Neural crest cell (in vitro differentiated cells): ENCODE measurements at places on chromosomes 6 and 20.

DNA sequence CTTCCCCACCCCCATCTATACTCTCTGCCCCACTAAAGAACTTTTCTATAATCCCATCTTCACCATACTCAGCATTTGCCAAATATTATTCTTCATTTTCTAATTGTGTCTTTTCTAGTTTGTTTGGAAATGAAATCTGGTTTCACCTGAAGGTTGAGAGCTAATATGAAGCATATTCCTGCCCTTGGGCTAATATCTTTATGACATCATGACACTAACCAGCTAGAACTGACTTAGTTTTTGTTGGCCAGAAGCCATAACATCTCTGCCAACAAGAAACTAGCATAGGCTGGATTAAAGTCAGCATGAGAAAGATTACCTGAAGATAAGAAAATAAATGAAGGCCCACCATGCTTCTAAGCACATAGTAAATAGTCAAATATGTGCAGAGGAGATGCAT lies 16.7 kb downstream of the UNC5CL start:
- peaks cover 11% of the 10 kb centered on the region for H3K4me1 ChIP-seq
- no peaks in the 10 kb centered on the region for H3K27me3 ChIP-seq
- no peak overlapping the region for H3K4me3 ChIP-seq
- H3K27ac ChIP-seq, result no peak overlapping the region
- no peak for DNase-seq

GRCh38 chr6:1526398-1527072 lies 83.2 kb upstream of the FOXC1 start:
- H3K4me3 ChIP-seq, result no peak overlapping the region
- peak overlapping the region; percentile 62 for H3K27ac ChIP-seq
- H3K27me3 ChIP-seq, result peaks cover 4% of the 10 kb centered on the region
- H3K4me1 ChIP-seq, result peaks cover 24% of the 10 kb centered on the region
- DNase-seq, result no peak
- no peaks in the 10 kb centered on the region for H3K36me3 ChIP-seq

- peaks cover 5% of the 10 kb centered on the region for H3K36me3 ChIP-seq
- H3K27ac ChIP-seq, result no peak overlapping the region
- no peak overlapping the region for H3K4me3 ChIP-seq
- no peaks in the 10 kb centered on the region for H3K27me3 ChIP-seq
- H3K4me1 ChIP-seq, result no peaks in the 10 kb centered on the region
- peak; percentile 28 for DNase-seq
These were observed 143.7 kb downstream of the RALGAPA2 start for GRCh38 chr20:20568604-20569205.

DNA sequence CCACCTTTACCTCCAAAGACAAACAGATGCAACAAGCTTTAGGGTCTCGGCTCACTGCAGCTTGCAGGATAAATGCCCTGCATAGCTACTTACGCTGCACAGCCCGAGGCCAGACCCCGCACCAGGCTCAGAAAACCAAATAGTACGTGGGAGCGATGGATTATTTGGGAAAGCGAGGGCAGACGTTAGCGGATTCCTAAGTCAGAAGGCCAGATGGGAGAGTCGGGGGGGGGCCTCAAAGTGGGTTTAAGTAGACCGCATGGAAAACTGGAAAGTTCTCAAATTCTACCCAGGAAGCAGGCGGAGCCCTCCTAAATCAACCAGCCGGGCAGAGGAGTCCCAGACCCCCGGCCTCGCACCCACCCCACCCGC lies 382 bp downstream of the SFT2D1 start:
- no peak for DNase-seq
- H3K4me3 ChIP-seq, result peak overlapping the region; percentile 95
- no peak overlapping the region for H3K27ac ChIP-seq
- H3K36me3 ChIP-seq, result no peaks in the 10 kb centered on the region
- H3K4me1 ChIP-seq, result peaks cover 16% of the 10 kb centered on the region

DNA sequence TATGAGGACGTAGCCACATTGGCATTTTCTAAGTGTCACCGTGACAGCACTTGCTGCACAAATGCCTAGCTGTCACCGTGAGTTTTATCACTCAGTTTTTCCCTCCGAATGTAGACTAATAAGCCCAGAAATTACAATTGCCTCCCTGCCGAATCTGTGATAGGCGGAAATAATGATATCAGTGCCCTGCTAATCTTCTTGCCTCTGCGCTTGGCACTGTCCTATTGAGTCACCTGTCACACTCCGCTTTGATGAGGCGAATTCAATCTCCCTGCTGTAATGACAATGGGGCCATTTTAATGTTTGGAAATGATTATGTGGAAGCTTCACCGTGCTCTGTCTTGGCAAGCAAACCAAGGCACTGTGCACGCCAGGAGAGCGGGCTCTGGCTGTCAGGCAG lies 112.8 kb downstream of the LINC00237 start:
- peaks cover 20% of the 10 kb centered on the region for H3K27me3 ChIP-seq
- H3K4me3 ChIP-seq, result no peak overlapping the region
- no peak for DNase-seq
- H3K36me3 ChIP-seq, result no peaks in the 10 kb centered on the region

GRCh38 chr20:21225215-21225947 lies 77.8 kb upstream of the XRN2 start:
- H3K4me1 ChIP-seq, result peaks cover 6% of the 10 kb centered on the region
- no peak overlapping the region for H3K27ac ChIP-seq
- H3K36me3 ChIP-seq, result no peaks in the 10 kb centered on the region
- no peak overlapping the region for H3K4me3 ChIP-seq

GRCh38 chr6:83891586-83891985 lies 32.1 kb downstream of the CYB5R4 start:
- H3K4me3 ChIP-seq, result no peak overlapping the region
- no peaks in the 10 kb centered on the region for H3K4me1 ChIP-seq
- no peaks in the 10 kb centered on the region for H3K36me3 ChIP-seq
- DNase-seq, result no peak
- no peak overlapping the region for H3K27ac ChIP-seq
- H3K27me3 ChIP-seq, result no peaks in the 10 kb centered on the region

DNA sequence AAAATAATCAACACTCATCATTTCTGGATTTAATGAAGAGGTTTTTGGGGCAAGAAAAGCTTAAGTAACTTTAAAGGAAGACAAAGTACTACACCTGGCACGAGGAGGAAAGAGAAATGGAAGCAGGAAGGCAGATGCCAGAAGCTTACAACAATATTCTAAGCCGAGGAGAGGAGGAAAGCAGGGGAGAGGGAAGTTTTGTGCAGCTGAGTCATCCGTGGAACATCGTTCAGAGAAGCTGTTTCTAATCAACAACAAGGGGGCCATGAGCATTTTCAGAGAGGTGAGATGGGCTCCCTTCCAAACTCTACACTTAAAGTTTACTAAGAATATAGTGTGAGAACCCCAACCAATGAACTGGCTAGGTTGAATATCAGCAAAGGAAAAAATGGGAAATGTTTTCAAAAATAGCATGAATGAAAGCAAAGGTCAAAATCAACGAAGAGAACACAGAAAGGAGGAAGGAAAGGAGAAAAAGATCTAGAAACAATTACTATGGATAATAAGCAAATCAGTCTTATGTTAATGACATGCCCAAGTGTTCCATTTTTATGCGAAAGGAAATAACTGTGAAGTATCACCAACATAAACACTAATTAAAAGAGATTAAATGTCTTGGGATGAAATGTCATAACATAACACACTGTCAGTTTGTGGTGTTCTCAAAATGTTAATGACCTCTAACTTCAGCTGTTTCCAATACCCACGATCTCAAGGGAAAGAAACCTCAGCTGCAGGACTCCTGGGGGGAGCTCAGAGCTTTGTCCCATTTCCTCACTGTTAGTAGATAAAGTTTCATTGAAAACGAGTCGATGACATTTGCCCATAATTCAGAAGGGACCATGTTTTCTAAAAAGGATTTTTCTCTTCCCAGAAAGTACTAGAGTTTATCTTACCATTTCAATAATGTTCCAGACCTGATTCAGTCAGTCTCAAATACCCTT lies 203.4 kb upstream of the STXBP5 start:
- peaks cover 8% of the 10 kb centered on the region for H3K4me1 ChIP-seq
- DNase-seq, result no peak
- no peak overlapping the region for H3K27ac ChIP-seq
- H3K36me3 ChIP-seq, result no peaks in the 10 kb centered on the region

- DNase-seq, result no peak
- no peaks in the 10 kb centered on the region for H3K36me3 ChIP-seq
- H3K4me3 ChIP-seq, result no peak overlapping the region
- H3K27ac ChIP-seq, result peak overlapping the region; percentile 57
- peaks cover 31% of the 10 kb centered on the region for H3K4me1 ChIP-seq
- H3K27me3 ChIP-seq, result no peaks in the 10 kb centered on the region
These were observed 19.0 kb downstream of the BMP7 start for GRCh38 chr20:57247292-57247965.

DNA sequence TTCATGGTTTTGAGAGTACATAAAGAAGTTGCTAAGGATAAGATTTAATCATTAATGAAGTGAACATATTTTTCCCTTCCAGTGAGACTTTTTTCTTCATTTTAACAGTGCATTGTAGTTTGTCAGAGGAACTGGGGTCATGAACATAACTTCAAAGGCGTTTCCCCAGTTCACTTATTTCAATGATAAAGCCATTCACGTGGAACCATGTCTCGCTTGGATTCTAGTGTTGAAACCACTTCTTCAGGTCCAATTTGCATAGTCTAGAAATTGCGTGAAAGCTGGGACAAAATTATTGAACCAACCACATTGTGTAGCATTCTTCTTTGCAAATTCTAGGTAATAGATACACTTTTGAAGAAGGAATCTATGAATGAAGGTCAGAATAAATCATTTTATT lies 197.0 kb downstream of the CLIC5 start:
- no peak overlapping the region for H3K4me3 ChIP-seq
- H3K27ac ChIP-seq, result no peak overlapping the region
- no peaks in the 10 kb centered on the region for H3K27me3 ChIP-seq
- H3K4me1 ChIP-seq, result no peaks in the 10 kb centered on the region

GRCh38 chr6:13116155-13116554 lies 212.2 kb downstream of the TBC1D7 start:
- H3K4me3 ChIP-seq, result no peak overlapping the region
- no peak overlapping the region for H3K27ac ChIP-seq
- no peaks in the 10 kb centered on the region for H3K4me1 ChIP-seq
- peaks cover 2% of the 10 kb centered on the region for H3K36me3 ChIP-seq

- no peaks in the 10 kb centered on the region for H3K36me3 ChIP-seq
- peak overlapping the region; percentile 2 for H3K27ac ChIP-seq
- H3K4me1 ChIP-seq, result peaks cover 4% of the 10 kb centered on the region
- no peak overlapping the region for H3K4me3 ChIP-seq
- no peak for DNase-seq
These were observed 256.6 kb downstream of the GMDS start for GRCh38 chr6:1988843-1989242.

DNA sequence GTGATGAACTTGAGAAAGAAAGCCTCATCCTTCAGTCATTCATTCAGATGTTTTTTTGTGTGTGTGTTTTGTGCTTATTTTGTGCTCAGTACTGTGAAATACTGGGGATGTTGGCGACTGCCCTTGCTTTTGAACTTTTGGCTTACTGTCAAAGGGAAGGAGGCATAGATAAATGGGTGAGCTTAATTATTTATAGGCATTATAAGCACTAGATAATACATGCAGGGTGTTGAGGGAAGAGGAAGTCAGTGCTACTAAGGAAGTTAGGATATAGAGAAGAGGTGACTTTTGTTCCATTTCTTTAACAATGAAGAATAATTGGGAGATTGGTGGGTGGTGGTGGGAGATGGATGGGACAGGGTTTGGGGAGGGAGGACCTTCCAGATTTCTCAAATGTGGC lies 23.6 kb downstream of the XRN2 start:
- no peak for DNase-seq
- H3K4me1 ChIP-seq, result peaks cover 30% of the 10 kb centered on the region
- H3K27me3 ChIP-seq, result no peaks in the 10 kb centered on the region
- H3K27ac ChIP-seq, result no peak overlapping the region
- no peak overlapping the region for H3K4me3 ChIP-seq

- H3K4me3 ChIP-seq, result no peak overlapping the region
- no peaks in the 10 kb centered on the region for H3K27me3 ChIP-seq
- DNase-seq, result no peak
- H3K36me3 ChIP-seq, result no peaks in the 10 kb centered on the region
These were observed 45.2 kb downstream of the CDC5L start for GRCh38 chr6:44432726-44433125.

GRCh38 chr6:139655783-139656705 lies 281.6 kb upstream of the CITED2 start:
- peaks cover 6% of the 10 kb centered on the region for H3K36me3 ChIP-seq
- H3K27me3 ChIP-seq, result no peaks in the 10 kb centered on the region
- peaks cover 40% of the 10 kb centered on the region for H3K4me1 ChIP-seq
- H3K4me3 ChIP-seq, result no peak overlapping the region
- DNase-seq, result no peak

DNA sequence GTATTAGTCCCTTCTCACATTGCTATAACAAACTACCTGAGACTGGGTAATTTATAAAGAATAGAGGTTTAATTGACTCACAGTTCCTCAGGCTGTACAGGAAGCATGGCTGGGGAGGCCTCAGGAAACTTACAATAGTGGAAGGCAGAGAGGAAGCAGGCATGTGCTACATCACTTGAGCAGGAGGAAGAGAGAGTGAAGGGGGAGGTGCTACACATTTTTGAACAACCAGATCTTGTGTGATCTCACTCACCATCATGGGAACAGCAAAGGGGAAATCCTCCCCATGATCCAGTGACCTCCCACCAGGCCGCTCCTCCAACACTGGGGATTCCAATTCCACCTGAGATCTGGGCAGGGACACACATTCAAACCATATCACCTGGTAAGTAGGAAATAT lies 630.6 kb downstream of the QKI start:
- no peak overlapping the region for H3K4me3 ChIP-seq
- no peak for DNase-seq
- H3K4me1 ChIP-seq, result peaks cover 5% of the 10 kb centered on the region
- peaks cover 28% of the 10 kb centered on the region for H3K36me3 ChIP-seq
- no peaks in the 10 kb centered on the region for H3K27me3 ChIP-seq
- no peak overlapping the region for H3K27ac ChIP-seq

DNA sequence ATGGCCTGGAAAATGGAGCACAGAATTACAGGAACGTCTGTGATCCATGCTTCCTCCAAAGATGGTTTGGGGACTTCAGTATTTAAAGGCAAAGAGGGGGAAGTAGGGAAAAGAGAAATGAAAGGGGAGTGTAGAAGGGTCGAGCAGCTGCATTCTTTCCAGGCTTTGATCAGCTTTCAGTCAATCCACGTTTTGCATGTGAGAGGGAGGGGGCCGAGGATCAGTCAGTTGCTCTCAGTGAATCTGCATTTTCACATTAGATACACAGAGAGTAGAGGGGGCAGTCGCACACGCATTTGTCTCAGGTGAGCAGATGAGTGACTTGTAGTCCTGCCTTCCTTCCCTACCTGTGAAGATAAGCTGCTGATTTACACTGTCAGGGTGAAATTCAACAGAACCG lies 78.8 kb downstream of the FOXF2 start:
- H3K27ac ChIP-seq, result no peak overlapping the region
- peaks cover 3% of the 10 kb centered on the region for H3K27me3 ChIP-seq
- no peaks in the 10 kb centered on the region for H3K36me3 ChIP-seq
- peaks cover 10% of the 10 kb centered on the region for H3K4me1 ChIP-seq

GRCh38 chr20:36833275-36834020 lies 42.5 kb upstream of the TLDC2 start:
- peak overlapping the region; percentile 38 for H3K4me3 ChIP-seq
- peak overlapping the region; percentile 96 for H3K27ac ChIP-seq
- no peaks in the 10 kb centered on the region for H3K27me3 ChIP-seq
- DNase-seq, result no peak
- peaks cover 36% of the 10 kb centered on the region for H3K4me1 ChIP-seq

GRCh38 chr6:113859349-113860180 lies 2.4 kb downstream of the MARCKS start:
- peaks cover 35% of the 10 kb centered on the region for H3K36me3 ChIP-seq
- peaks cover 32% of the 10 kb centered on the region for H3K4me1 ChIP-seq
- DNase-seq, result no peak
- H3K4me3 ChIP-seq, result no peak overlapping the region
- peak overlapping the region; percentile 93 for H3K27ac ChIP-seq
- H3K27me3 ChIP-seq, result peaks cover 16% of the 10 kb centered on the region

- no peaks in the 10 kb centered on the region for H3K4me1 ChIP-seq
- H3K4me3 ChIP-seq, result no peak overlapping the region
These were observed 49.6 kb downstream of the DCBLD1 start for GRCh38 chr6:117531809-117532725.
